ENCODE measurements at places on chromosomes 3 and 15.

- DNase-seq: peak; percentile 93
Measured at GRCh38 chr15:66578286-66578875, 12.6 kb upstream of the LCTL start.

- DNase-seq: no peak
Measured at GRCh38 chr3:148815316-148816110, 12.1 kb upstream of the CPB1 start.

DNA sequence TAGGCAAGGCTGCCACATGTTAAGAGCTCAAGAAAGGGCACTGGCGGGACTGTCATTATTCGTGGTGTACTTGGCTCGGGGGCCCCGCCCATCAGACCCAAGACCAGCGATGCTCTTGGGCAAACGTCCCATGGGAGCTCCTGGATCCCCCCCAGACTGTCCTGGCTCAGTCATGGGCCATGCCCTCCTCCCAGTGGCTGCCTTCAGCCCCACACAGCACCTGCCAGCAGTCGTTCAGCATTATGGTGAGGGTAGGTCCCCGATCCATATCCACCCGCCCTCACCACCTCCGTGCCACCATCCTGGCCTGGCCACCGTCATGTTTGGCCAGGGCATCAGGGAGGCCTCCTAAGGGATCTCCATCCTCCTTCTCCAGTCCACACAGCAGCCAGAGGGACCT, 51.4 kb upstream of the IQSEC1 start:
- DNase-seq: no peak

DNA sequence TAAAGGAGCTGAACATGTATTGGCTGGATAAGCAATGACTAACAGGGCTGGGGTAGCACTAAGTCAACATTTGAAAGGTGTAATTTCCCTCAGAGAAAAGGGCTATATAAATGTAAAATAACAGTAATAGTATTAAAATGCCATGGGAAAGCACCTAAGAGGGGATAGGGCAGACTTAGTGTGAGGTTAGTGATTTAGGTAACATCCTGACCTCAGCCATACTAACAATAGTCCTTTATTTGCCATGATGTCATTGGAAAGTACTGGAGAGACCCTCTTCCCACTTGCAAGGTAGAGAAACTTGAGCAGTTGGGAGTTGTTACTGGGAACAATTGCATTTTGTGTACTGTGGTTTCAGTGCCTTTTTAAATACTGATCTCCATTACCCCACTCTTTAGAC, 103.4 kb downstream of the LSAMP start:
- no peak for DNase-seq

Data from fibroblast of pulmonary artery (primary cell).